DND-41 (cell line): ENCODE measurements at places on chromosomes 6 and 20.

- H3K4me1 ChIP-seq: no peaks in the 10 kb centered on the region
- no peak overlapping the region for H3K4me3 ChIP-seq
- no peaks in the 10 kb centered on the region for H3K36me3 ChIP-seq
- no peak overlapping the region for H3K27ac ChIP-seq
- DNase-seq: no peak
Observed at GRCh38 chr6:38429546-38429945, 210.2 kb downstream of the BTBD9 start.

DNA sequence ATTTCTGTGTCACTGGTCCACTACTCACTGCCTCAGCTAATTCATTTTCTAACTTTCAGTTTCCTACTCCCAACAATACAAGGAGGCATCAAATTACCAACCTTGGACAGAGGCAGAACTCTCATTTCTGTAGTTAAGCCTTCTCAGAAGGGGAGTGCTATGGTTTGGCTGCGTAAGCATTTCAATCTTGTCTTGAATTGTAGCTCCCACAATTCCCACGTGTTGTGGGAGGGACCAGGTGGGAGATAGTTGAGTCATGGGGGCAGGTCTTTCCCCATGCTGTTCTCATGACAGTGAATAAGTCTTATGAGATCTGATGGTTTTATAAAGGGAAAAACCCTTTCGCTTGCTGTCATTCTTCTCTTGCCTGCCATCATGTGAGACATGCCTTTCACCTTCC is 22.9 kb downstream of the HLA-DRA start:
- peaks cover 10% of the 10 kb centered on the region for H3K27me3 ChIP-seq
- no peak overlapping the region for H3K27ac ChIP-seq
- H3K4me3 ChIP-seq: no peak overlapping the region
- DNase-seq: no peak

DNA sequence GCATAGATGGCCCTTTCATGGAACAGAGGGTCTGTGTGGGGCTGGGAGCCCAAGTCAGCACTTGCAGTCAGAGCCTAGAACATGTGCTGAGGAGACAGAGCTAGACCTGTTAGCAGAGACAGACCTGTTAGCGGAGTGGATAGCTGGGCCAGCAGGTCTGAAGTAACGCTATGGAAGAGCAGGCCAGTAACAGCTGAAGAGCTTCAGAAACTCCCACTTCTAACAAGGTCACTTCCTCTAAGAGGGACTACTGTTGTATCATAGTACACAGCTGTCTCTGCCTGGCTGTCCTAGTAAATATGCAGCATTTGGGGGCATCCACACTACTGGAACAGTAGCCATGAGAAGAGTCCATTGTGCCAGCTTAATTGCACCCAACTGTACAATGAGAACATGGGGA is 41.2 kb upstream of the POLR1H start:
- no peaks in the 10 kb centered on the region for H3K36me3 ChIP-seq
- H3K4me1 ChIP-seq: no peaks in the 10 kb centered on the region
- DNase-seq: no peak
- no peaks in the 10 kb centered on the region for H3K27me3 ChIP-seq
- no peak overlapping the region for H3K27ac ChIP-seq
- H3K4me3 ChIP-seq: no peak overlapping the region

GRCh38 chr6:165186041-165186440 is 123.4 kb downstream of the C6orf118 start:
- no peaks in the 10 kb centered on the region for H3K36me3 ChIP-seq
- no peaks in the 10 kb centered on the region for H3K27me3 ChIP-seq
- H3K27ac ChIP-seq: no peak overlapping the region
- no peaks in the 10 kb centered on the region for H3K4me1 ChIP-seq

DNA sequence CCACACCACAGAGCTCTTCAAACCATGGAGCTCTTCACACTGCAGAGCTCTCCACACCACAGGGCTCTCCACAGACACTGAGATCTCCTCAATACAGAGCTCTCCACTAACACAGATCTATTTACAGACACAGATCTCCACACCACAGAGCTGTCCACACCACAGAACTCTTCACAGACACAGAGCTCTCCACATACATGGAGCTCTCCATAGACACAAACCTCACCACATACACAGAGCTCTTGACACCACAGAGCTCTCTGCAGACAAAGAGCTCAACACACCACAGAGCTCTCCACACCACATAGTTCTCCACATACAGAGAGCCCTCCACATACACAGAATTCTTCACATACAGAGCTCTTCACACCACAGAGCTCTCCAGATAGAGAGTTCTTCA is 53.0 kb downstream of the ERMARD start:
- no peak overlapping the region for H3K27ac ChIP-seq
- no peaks in the 10 kb centered on the region for H3K36me3 ChIP-seq
- peaks cover 58% of the 10 kb centered on the region for H3K4me1 ChIP-seq
- H3K4me3 ChIP-seq: no peak overlapping the region
- DNase-seq: no peak
